Transverse colon (tissue), 4 donors: ENCODE measurements at places on chromosomes 5 and 9. TPM values are rescaled to one million over a fixed set of nuclear protein-coding genes. Genes with fewer than 3 reads are reported as not detected.

Gene PCDHGC4
- 2.7 TPM for total RNA-seq

Gene ZNF354B
- total RNA-seq: 42.3 TPM

Gene RFX3
- total RNA-seq: 6.0 TPM

Gene ARL14EPL
- not detected for total RNA-seq

Gene FREM1
- 12.7 TPM for total RNA-seq

Gene GLRA1
- total RNA-seq: not detected

Gene CFAP157
- total RNA-seq: not detected

Gene TNPO1
- total RNA-seq: 30.3 TPM

Gene ZCCHC9
- 16.5 TPM for total RNA-seq

Gene PCA3
- total RNA-seq: not detected

Gene IFNB1
- not detected for total RNA-seq

DNA sequence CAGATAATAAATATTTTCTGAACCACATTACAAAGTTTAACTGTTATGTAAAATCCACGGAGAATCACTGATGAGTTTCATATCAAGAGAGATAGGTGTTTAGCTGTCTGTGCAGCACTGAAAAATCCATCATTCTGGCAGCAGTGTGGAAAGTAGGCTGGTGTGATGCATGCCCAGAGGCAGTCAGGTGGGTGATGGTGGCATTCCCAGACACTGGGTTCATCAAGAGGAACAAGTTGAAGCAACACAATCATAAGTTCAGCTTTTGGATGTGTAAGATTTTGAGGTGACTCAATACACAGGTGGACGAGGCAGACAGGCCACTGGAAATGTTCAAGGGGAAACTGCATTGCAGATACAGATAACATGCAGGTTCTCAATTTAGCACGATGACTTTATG is 11.9 kb downstream of the DNAH5 start:
- no peak for DNase-seq

- no peak for DNase-seq
These were observed 110.4 kb upstream of the LIFR start for GRCh38 chr5:38666668-38667498.

GRCh38 chr5:115098041-115098702 is 71.5 kb downstream of the TRIM36 start:
- DNase-seq: peak; percentile 23

DNA sequence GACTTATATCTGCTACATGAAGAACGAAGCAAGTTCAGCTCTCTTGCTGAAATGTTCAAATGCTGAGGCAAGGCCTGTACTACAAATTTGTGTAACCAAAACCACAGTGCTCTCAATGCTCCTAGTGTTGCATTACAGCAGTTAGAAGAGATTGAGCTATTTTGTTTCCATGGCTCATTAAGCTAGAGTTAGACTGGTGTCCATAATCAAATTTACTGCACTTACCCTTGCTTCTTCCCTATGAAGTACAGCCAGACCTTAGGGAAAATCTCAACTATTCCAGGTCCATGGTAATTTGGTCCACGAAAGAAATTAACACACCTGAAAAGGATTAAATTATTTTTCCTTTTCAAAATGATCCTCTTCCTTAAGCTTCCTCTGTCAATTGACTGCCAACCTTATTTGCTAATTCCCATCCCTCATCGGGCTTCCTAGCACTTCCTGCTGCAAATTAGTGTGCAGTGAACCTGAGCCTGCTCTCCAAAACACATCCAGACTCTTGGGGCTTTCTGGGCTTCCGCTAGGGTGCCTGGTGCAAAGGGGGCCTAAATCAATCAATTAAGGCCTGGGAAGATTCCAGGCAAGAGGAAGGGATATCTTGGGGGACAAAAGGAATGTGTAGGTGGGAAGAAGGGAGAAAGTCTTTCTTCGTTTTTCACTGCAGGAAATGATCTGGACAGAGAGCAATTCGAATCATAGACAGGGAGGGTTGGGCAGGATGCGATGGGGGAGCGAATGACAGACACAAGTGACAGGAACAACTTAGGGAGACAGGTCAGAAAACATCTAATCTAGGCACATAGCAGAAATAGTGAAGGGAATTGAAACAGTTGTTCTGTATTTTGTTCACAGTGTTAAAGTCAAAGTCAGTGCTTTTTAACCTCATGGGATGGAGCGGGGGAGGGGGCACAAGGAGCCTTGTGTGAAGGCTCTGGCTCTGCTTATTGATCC is 542.4 kb downstream of the RAB3C start:
- no peak for DNase-seq

DNA sequence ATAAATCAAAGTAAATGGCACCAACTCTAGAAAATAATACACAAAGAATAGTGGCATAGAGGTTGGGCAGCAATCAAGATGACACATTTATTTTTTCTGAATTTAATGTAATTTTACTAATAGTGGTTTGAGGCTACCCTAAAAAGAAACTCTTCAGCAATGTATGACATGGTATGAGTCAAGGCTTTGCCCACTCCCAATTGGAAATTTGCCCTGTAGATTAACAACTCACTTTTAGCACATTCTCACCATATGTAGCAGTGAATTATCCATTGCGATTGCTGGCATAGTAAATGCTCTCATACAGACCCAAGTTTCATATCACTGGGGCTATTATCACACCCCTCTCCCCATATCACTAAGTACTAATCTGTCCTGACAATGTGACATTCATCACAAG is 832.1 kb upstream of the ZNF608 start:
- DNase-seq: no peak

GRCh38 chr5:72436796-72437471 is 70.3 kb downstream of the ZNF366 start:
- DNase-seq: no peak

DNA sequence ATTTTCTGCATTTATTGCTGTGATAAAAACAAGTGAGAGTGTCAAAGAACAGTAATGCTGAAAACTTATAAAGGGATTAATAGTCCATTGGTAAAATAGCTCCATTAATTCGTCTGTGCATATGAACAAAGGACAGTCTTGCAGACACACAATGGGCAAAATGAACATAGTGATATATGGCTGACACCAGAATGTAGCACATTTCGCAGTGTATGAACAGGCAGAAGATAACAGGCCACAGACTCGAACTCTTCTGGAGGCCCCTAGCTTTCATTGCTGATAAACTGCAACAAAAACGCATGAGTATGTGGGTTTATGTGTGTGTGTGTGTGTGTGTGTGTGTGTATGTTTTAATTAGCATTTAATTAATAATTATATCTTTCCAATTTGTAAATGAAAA is 354.8 kb downstream of the TAF11L14 start:
- DNase-seq: no peak

DNA sequence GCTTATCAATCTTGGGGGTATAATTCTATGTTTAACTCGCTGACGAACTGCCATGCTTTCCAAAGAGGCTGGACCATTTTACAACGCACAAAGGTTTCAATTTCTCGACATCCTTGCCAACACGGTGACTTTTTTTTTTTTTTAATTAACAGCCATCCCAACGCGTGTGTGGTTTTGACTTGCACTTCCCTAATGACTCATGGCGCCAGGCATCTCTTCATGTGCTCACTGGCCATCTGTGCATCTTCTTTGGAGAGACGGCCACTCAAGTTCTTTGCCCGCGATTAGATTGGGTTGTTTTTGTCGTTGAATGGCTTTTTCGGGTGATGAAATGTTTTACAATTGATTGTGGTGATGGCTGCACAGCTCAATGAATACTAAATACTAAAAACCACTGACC is 12.5 kb upstream of the CARD9 start:
- DNase-seq: no peak

DNA sequence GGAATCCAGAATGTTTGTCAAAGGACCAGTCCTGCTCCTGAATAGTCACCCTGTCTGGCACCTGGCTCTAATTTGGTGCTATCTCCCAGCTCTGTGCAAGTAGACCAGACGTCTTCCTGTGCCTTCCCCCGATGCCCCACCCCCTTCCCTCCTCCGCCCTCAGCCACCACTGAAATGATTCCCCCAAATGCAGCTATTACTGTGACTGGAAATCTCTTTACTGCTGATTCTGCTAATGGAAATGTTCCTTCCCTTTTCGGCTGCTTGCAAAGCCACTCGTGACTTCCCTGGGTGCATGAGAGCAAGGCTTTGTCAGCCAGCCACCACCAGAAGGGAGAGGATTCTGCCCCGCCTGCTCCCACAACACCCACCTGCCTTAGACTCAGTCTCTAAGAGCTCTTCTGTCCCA is 11.4 kb downstream of the ASTN2 start:
- no peak for DNase-seq
